ENCODE measurements at places on chromosomes 7 and 10.

DNA sequence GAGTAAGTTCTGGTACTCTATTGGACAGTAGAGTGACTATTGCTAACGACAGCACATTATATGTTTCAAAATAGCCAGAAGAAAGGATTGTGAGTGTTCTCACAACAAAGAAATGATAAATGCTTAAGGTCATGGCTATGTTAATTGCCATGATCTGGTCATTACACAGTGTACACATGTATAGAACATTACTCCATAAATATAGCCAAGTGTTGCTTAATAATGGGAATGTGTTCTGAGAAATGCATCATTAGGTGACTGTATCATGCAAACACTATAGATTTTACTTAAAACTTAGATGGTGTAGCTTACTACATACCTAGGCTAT, 19.6 kb downstream of the EPC1 start:
- no peak for DNase-seq

GRCh38 chr10:124903111-124903510, 38.8 kb upstream of the ZRANB1 start:
- no peak for DNase-seq

DNA sequence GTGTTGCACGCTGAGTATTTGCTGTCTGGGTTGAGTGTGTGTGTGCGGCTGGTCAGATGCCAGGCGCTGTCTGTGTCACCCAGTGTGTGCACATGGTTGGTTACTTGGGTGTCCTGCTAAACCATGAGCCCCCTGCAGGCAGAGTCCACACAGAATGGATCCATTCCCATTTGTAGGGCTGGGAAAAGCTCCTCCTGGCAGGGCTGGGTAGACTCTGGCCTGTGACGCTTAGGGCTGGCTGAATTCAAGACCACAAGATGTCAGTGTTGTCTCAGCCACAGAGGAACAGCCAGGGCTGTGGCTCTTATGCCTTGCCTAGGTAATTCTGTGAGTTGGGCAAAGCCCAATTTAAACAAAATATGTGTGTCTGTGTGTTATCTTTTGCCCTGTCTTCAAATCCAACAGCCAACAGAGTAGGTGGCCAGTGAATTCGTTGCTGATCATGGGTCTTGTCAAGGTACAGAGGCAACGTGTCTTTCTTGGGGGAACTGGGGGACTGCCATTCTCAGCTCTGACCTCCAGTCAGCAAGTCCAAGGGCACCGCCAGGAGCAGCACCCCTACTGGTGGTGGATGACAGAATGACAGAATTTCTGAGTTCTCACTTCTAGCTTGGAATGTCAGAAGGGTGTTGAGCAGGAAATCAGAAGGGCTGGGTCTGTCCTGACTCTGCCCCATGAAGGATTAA, 285.1 kb downstream of the CCSER2 start:
- no peak for DNase-seq

DNA sequence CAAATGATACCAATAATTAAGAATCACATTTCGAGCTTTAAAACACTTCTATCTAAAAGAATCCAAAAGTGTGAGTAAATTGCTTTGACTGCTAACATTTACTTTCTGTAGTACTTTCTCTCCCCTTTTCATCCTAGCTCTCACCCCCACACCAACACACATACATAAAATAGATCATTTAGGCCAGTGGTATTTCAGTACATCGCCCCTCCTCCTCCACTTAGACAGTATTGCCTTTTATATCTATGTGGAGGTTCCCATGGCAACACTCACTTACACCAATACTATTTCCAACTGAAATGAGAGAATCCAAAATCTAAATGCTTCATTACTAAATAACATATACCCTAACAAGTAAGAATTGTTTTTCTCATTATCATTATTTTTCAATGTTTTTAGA, 58.9 kb downstream of the HIBADH start:
- DNase-seq = no peak

- no peak for DNase-seq
These were observed 280.8 kb downstream of the TNS3 start for GRCh38 chr7:47301105-47301477.

GRCh38 chr10:13945390-13946208, 358.8 kb downstream of the PRPF18 start:
- no peak for DNase-seq

- DNase-seq = no peak
These were observed 74.1 kb downstream of the LRRTM3 start for GRCh38 chr10:66999762-67000545.

DNA sequence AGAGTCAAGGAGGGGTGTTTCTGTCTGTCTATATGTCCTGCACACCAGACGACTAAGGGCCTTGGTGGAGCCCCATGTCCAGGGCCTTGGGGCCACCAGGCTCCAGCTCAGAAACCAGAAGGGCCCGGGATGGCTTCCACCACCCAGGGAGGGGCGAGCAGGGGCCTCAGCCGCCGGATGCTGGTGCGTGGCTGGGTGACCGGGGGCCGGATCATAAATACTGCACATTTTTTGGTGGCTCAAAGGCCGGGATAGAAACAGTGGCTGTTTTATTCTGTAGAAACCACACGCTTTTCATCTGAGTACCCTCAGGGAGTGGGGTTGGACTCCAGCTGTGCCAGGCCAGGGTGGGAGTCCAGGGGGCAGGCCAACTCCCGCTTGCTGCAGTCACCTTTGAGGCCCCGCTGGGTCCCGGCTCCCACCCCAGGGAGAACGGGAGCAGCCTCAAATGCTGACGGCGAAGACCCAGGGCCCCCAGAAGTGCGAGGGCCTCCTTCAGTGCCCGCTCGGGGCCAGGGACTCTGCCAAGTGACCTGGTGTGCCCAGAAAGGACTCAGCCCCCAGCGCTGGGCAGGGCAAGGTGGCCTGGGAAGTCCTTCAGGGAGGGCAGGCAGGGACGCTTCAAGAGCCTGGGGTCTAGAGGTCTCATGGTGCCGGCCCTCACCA, 28.2 kb downstream of the PDGFA start:
- DNase-seq = no peak

- no peak for DNase-seq
These were observed 63.1 kb upstream of the RAPGEF5 start for GRCh38 chr7:22420008-22420407.

GRCh38 chr7:72196176-72196575, 216.0 kb downstream of the CALN1 start:
- DNase-seq = no peak

DNA sequence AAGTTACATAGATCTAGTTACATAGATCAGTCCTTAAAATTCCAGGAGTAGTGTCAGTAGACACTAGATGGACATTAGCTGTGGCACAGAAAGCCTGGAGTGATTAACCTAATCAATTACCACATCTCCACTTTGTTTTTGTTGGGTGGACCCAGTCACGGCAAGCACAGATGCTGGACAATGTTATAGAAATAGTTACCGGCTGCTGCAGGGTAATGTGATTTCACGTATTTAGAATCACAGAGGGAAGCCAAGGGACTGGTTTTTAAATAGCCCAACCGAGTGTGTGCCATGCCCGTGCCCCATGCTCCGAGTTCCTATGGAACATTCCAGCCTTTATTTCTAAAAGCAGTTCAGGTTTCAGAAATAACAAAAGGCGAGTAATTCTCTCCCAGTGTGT, 2.8 kb downstream of the LGI1 start:
- no peak for DNase-seq

GRCh38 chr10:96830511-96831199, 1.4 kb upstream of the LCOR start:
- DNase-seq = peak; percentile 52

DNA sequence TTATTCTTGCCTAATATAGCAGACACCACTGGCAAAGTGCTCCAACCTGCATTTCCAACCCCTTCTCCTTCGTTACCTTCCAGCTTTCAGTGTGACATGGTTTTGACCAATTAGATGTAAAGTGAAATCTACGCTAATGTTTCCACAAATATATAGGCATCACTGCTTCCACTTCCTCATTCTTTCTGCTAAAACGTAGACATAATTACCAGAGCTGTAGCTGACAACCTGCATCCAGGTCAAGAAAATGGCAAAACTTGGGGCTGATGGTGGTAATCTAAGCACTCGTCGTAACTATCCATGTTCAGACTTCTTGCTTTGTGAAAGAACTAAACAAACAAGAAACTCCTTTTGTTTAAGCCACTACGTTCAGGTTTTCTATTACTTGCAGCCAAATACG, 41.8 kb upstream of the COL1A2 start:
- DNase-seq = no peak

- no peak for DNase-seq
These were observed 7.7 kb downstream of the DGKB start for GRCh38 chr7:14894826-14895225.

GRCh38 chr10:21961847-21962246, 41.7 kb downstream of the DNAJC1 start:
- no peak for DNase-seq

DNA sequence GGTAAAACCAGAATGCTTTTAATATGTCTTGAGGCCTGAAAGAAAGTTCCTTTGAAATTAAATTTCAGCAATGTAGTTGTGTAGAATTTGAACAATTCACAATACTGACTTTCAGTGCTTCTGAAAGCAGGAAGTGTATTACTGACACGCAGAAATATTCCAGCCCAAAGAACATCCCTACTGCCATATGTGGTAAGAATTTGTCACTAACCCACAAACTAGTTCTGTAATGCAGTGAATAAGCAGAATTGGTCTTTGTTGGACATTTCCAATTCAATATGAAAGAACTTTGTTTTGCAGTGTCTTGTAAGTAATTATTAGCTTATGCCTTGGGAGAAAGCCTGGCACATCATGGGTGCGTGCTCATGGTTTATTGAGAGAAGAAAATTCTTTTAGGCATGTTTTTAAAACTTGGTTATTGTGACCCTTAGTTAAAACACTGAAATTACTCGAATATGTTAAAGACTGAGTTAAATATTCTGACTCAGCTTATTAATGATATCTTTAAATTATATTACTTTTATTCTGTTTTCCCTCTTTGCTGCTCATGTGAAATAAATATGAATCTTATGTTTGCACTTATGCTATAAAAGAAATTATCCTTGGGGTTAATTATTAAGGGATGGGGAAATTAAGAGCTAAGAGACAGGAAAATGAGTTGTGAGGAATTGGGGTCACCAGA, 33.4 kb downstream of the PTPN12 start:
- DNase-seq = no peak

GRCh38 chr10:74640134-74640921, 186.1 kb upstream of the KAT6B start:
- DNase-seq = no peak

GRCh38 chr10:61900829-61901792, at the start of gene ARID5B:
Gene ARID5B (plus strand): TSS chr10:61901699. CDS start chr10:61901710, 11 bp downstream.
- no peak for DNase-seq

GRCh38 chr7:69598487-69599285, 411 bp downstream of the AUTS2 start:
- DNase-seq = no peak

GRCh38 chr7:156152390-156152789, 340.1 kb upstream of the SHH start:
- no peak for DNase-seq

DNA sequence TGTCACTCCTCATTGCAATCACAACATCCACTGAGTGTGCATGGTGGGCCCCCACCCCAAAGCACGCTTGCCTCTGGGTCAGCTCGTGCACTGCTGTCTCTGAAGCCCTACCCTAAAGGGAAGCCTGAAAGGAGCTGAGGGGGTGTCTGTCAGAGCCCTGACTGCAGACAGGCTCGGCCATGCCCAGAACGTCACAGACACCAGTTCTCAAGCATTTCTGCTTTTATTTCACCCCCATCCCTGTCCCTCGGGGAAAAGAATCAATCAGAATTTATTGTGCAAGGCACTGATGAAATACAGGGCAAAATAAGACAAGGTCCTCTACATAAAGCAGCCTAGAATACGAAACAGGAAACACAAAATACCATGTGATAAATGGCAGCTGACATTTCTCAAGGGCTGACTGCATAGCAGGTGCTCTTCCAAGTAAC, 231.8 kb downstream of the WDR37 start:
- no peak for DNase-seq

- peak; percentile 2 for DNase-seq
These were observed 56.1 kb downstream of the ATAD1 start for GRCh38 chr10:87761892-87762291.

- no peak for DNase-seq
These were observed 59.4 kb downstream of the EBLN1 start for GRCh38 chr10:22158426-22158825.

DNA sequence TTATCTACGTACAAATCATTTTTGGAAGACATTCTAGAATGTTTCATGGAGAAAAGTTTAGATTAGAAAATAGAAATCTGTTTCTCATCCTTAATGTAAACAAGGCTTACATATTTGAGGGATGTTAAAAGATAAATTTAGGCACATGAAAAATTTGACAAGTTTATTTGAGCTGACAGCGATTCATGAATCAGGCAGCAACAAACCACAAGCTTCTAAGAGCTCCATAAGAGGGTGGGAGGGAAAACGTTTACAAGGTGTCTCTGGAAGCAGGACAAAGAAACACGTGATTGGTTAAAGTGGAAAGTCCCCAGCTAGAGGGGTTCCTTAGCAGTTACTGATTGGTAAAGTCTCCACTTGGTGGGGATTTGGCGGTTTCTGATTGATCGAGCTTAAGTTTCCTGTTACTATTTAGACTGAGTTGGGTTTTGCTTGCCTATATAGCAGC, 228.9 kb upstream of the PITRM1 start:
- DNase-seq = no peak

DNA sequence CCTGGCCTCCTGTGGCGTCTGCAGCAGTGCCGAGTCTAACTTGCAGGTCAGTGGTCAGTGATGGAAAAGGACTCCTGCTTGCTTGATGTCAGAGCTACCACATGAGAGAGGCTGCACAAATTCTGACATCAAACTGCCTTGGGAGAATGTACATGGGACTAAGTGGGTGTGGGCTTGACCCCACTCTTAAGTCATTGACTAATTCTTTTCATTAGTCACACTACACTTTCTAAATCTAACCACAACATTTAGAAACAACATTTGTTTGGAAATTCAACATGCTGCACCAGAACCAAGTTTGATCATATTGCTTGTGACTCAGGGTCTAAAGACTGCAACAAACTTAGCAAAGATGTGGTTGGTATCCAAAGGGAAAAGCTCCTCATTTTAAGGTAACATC, 24.4 kb upstream of the CDC14C start:
- DNase-seq = no peak

DNA sequence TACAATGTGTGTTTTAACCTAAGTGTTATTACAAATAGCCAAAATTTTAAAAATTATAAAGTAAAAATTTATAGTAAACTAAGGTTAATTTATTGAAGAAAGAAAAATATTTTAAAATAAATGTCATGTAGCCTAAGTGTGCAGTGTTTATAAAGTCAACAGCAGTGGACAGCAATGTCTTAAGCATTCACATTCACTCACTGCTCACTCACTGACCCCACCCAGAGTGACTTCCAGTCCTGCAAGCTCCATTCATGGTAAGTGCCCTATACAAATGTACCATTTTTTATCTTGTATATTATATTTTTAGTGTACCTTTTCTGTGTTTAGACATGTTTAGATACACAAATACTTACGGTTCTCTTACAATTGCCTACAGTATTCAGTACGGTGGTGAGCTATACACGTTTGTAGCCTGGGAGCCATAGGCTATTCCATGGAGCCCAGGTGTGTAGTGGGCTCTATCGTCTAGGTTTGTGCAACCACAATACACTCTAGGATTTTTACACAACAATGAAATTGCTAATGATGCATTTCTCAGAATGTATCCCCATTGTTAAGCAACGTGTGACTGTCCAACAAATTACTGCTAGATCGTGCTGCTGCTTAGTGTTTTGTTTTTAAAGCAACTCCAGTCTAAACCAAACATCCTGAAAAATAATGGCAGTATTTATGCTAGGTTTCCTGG, 108.9 kb upstream of the NAMPT start:
- DNase-seq = no peak
